ENCODE measurements at places on chromosomes 2 and 18. TPM values are rescaled to one million over a fixed set of nuclear protein-coding genes. Genes with fewer than 3 reads are reported as not detected.

- DNase-seq, result peak; percentile 96
Observed at GRCh38 chr2:113217455-113218282, 43.9 kb downstream of the PSD4 start.

- peak; percentile 100 for DNase-seq
Observed at GRCh38 chr2:85277416-85278158, 50.2 kb downstream of the TGOLN2 start.

The PCARE gene
- 0.02 TPM for total RNA-seq

- DNase-seq, result no peak
Observed at GRCh38 chr2:75199428-75200011, at the start of gene TACR1. TACR1 (minus strand) TSS chr2:75199520; CDS start chr2:75198934, 586 bp downstream.

- no peak for DNase-seq
Observed at GRCh38 chr18:55906536-55906935, 318.5 kb upstream of the TCF4 start.

DNA sequence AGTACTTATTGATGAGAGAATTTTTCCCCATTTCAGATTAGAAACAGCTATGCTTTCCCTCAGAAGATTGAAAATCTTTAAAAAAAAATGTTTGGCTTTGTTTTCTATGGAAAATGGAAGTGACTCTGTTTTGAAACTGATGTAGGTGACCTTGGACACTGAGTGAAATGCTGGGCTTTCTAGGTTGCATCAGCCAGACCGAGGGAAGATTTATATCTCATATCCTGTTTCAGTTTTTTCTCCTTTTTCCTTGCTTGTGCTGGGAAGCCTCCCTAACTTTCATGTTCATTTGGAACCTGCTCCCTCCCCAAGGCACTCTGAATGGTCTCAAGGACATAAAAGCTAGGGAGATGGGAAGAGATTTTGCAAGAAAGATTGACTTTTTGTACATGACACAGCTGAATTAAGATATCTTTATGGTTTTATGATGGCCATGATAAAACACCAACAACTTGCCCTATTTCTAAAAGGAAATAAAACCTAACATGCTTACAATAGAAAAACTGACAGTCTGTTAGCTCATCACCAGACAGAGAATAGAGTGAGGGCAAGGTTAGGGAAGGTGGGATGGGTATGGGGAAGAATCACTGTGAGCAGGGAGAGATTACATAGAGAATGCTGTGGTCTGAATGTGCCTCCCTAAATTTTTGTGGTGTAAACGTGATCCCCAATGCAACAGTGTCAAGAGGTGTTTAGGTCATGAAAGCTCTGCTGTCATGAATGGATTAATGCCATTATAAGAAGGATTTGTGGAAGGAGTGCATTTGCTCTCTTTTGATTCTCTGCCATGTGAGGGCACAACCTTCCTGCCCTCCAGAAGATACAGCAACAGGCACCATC, 249.7 kb downstream of the TPGS2 start:
- DNase-seq, result no peak

The PLCL1 gene
- total RNA-seq, result not detected
